ENCODE measurements at places on chromosomes 3 and 15.
A peak's percentile ranks its signal among the peaks of the same experiment; 100 is the strongest.

GRCh38 chr3:53834429-53835095, 11.7 kb downstream of the CHDH start:
- DNase-seq = peak; percentile 52

GRCh38 chr15:56410721-56411120, 45.5 kb downstream of the TEX9 start:
- DNase-seq = no peak

- no peak for DNase-seq
These were observed 18.4 kb downstream of the SRGAP3 start for GRCh38 chr3:9231006-9231405.

DNA sequence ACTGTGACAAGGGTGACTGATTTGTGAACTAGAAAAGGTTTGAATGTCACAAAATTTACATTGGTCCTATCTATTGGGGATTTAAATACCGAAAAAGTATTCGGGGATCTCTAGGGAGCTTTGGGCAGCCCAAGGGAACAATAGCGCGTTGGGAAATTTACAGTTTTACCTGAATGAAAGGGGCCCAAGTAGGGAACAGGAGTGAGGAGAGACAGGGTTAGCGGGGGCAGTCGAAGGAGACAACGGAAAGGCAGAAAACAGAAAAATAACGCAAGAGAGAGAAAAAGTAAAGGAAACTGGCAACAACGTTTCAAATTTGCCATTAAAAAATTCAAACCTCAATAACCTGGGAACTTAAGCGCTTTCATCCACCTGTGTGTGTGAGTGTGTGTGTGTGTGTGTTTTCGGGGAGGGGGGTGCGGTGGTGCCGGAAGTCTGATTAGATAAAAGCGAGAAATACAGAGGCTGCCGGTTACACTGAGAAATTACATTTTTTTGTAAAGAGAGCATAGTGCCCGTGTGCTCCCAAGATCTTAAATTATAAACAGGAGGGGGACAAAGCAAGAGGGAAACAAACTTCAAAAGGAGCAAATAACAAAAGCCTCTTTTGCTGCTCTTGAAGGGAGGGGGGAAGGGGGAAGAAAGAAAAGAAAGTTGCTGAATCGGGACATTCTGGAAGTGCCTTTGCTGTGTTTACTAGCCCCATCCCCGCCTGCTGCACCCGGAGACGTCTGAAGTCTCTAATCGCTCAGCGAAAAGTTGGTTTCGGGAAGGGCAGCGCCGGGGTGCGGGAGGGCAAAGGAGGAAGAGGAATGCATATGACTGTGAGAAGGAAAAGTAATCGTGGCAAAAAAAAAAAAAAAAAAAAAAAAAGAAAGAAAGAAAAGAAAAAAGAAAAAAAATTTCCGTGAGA, 721 bp upstream of the ZIC1 start:
- DNase-seq = no peak

GRCh38 chr15:83694536-83694935, 40.6 kb downstream of the ADAMTSL3 start:
- DNase-seq = no peak

GRCh38 chr15:77784361-77785292, 151.9 kb upstream of the LINGO1 start:
- no peak for DNase-seq

DNA sequence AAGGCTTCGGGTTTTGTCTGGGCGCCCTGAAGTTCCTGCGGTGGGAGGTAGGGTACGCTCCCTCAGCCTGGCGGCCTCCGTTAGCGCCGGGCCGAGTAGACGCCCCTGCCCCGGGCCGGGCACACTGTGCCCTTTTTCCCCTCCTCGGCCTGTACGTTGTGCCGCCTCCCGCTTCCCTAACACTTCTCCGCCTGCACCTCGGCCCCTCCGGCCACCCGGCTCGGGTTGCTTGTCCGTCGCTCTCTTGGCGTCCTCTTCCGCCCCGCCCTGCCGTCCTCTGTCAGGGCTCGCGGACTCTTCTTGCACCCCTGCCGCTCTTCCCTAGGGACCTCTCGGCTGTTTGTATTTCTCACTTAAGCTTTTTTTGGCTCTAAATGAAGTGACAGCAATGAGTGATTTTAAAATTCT, 384 bp downstream of the KNL1 start:
- no peak for DNase-seq

DNA sequence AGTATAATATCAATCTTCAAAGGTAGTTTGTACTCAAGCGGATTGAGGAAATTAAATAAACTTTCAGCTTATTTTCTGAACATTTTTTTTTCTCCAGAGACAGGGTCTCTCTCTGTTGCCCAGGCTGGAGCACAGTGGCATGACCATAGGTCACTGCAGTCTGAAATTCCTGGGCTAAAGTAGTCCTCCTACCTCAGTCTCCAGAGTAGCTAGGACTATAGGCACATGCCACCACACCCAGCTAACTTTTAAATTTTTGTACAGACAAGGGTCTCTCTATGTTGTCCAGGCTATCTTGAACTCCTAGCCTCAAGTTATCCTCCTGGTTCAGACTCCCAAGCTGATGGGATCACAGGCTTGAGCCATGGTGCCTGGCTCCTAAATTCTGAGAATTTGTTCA, 97.1 kb downstream of the FAIM start:
- DNase-seq = no peak

DNA sequence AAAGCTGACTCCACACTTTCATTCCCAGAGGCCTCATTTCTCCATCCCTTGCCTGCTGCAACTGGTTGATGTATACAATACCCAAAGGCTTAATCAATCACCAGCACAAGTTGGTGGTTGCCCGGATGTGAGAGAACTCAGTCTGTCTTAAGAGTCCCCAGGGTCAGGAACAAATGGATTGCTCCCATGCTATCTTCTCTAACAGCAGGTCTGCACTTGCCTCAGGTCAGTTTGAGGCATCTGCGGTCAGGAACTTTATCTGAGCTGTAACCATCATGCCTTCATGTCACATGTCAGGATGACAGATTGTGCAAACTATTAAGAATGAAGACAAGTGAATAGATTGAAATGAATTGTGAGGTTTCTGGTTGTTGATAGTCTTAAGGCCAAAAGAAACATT, 56.1 kb downstream of the BFSP2 start:
- no peak for DNase-seq

- DNase-seq = no peak
These were observed 301.0 kb upstream of the ICE2 start for GRCh38 chr15:60779718-60780503.

DNA sequence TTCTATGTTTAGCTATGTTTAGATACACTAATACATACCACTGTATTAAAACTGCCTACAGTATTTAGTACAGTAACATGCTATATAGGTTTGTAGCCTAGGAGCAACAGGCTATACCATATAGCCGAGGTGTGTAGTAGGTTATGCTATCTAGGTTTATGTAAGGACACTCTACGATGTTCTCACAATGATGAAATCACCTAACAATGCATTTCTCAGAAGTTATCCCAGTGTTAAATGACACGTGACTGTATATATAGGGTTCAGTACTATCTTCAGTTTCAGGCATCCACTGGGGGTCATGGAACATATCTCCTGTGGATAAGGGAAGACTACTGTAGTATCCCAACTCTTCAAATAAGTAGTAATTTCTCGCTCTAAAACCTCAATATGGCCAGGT, 97.4 kb downstream of the TMCC1 start:
- no peak for DNase-seq

GRCh38 chr3:107117922-107118536, 259.2 kb upstream of the CCDC54 start:
- DNase-seq = peak; percentile 51

GRCh38 chr3:64224826-64225610, at the start of gene PRICKLE2:
Gene PRICKLE2, minus strand, starts transcription at chr3:64225466. Its CDS starts 26,539 bp downstream, at chr3:64198927.
- peak; percentile 78 for DNase-seq

DNA sequence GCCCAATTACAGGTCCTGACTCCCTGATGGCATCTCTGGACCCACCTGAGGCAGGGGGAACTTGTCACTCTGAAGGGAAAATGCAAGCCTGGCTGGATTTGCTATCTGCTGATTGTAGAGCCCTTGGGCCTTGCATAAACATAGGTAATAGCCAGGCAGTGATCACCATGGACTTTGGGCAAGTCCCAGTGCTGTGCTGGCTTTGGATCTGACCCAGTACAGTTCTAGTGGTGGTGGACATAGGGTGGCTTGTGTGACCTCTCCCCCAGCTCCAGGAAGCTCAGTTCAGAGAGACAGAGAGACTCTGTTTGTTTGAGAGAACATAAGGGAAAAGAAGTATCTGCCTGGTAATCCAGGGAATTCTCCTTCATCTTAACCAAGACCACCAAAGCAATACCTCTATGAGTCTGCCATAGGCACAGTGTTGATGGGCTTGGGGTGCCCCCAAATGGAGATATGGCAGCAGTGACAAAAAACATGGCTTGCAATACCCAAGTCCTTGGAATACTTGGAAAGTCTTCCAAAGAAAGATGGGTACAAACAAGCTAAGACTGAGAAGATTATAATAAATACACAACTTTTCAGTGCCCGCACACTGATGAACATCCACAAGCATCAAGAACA, 348.5 kb downstream of the PYDC2 start:
- no peak for DNase-seq

- DNase-seq = no peak
These were observed 114.1 kb upstream of the LMCD1 start for GRCh38 chr3:8387571-8387970.

DNA sequence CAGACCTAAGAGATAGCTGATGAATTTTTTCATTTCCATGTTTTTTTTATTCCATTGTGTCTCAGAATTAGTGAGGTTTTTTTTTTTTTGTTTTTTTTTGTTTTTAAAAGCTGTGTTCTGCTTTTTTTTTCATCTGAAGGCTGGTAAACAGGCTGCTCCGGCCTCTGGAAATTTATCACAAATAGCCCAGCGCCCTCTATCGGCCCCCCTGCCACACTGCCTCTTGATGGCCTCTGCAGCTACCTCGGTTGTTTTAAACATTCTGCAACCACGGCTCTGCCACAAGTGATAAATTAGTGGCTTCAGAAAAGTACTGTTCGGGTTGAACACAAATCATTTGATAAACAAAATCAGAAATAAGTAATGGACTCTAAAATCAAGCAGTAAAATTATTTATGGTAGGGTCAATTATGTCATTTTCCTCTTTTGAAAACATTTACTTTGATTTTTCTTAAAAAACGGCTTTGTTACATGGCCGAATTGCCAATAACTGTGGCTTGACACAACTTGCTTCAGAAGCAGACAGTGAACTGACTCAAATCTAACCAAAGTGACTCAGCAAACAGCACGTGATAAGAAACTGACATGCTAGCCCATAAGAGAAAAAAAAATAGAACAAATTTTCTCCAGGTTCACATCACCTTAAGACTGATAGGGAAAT, 87.8 kb downstream of the RSL24D1 start:
- no peak for DNase-seq

- no peak for DNase-seq
These were observed 12.9 kb downstream of the AMIGO3 start for GRCh38 chr3:49706456-49707112.

DNA sequence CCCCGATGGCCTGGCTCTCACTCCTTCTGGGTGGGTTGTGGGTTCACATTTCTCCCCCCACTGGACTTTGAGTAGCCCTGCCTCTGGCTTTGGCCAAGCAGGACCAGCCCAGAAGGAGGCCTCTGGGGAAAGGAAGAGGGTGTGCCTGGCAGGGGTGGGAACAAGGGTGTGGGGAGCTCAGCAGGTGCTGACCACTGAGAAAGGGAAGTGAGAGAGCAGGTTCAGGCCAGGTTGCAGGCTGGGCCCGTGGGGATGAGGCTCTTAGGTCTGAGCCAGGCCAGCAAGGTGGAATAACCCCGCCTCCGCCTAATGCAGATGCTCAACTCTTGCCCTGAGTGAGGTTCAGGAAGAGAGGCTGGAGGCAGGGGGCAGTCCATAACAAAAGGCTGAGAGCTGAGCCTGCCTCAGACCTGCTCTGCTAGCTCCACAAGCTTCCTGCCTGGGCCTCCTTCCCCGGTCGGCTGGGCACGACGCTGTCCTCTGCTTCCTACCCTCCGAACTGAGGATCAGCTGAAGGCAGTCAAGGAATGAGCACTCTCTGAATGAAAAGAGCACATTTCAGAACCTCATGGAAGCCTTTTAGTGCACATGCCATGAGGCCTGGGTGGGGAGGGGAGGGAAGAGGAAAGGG, 82.7 kb downstream of the TLE3 start:
- no peak for DNase-seq

DNA sequence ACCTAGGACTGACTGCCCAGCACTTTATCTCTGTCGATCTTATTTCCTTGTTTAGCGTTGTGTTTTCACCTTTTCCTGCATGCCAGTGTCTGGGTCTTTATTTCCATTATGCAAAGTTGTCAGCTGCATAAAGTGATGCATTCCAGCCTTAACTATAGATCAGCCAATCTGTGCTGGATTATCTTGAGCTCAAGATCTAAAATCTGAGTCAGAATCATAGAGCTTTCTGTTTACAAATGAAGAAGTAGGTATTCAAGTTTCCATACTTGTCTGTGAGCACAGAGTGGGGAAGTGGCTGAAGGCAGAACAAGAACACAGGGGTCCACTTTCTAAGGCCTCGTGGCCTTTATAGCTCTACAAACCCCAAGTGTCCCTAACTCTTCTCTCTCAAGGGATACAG, 82.4 kb upstream of the PLCL2 start:
- no peak for DNase-seq

GRCh38 chr3:38372214-38372601, 25.6 kb downstream of the XYLB start:
- no peak for DNase-seq

DNA sequence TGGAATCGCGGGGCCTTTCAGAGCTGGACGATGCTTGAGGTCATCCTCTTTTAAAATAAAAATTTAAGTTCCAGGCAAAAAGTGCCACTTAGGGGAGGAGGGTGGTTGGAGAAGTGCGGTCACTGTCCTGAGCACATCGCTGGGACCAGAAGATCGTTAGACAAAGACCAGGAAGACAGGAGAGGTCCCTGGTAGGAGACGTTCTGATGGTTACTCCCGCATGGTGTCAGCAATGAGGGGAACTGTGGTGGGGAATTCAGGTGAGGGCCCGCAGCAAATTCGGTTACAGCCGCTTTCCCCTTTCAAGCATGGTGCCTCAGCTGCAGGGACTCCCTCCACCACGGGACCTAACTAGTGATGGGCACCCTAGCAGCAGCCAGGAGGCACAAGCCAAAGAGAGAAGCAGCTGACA, 1.0 kb upstream of the ISY1 start:
- no peak for DNase-seq

DNA sequence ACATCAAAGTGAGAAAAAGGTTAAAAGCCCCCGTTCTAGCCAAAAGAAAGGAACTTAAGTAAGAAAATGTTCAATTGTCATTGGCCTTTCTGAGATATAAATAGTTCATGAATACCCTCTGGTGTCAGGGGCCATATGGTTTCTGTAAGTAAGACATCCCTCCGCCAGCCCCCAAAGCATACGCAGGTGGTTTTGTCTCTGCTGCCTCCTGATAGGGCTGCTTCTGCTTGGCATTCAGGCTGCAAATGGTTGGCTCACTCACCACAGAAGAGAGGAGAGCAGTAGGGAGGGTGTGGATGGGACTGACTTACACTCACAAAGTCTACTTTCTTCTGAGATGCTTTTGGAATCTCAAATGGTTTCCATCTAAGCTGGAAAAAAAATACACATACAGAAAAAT, 29.8 kb downstream of the HGD start:
- no peak for DNase-seq

- DNase-seq = no peak
These were observed 16.1 kb upstream of the LYSMD4 start for GRCh38 chr15:99749386-99749785.
